Ovary (tissue), 10 donors: ENCODE measurements at places on chromosomes 13 and 19. TPM values are rescaled to one million over a fixed set of nuclear protein-coding genes. Genes with fewer than 3 reads are reported as not detected.

TMC4 gene
- 103 TPM for total RNA-seq

PEG3 gene
- 1,197 TPM for total RNA-seq

- H3K4me1 ChIP-seq: peaks cover 4% of the 10 kb centered on the region
- H3K27me3 ChIP-seq: no peaks in the 10 kb centered on the region
- H3K4me3 ChIP-seq: no peak overlapping the region
- H3K36me3 ChIP-seq: no peaks in the 10 kb centered on the region
- H3K27ac ChIP-seq: no peak overlapping the region
Measured at GRCh38 chr13:46683676-46684260, 113.2 kb downstream of the ESD start.

DNA sequence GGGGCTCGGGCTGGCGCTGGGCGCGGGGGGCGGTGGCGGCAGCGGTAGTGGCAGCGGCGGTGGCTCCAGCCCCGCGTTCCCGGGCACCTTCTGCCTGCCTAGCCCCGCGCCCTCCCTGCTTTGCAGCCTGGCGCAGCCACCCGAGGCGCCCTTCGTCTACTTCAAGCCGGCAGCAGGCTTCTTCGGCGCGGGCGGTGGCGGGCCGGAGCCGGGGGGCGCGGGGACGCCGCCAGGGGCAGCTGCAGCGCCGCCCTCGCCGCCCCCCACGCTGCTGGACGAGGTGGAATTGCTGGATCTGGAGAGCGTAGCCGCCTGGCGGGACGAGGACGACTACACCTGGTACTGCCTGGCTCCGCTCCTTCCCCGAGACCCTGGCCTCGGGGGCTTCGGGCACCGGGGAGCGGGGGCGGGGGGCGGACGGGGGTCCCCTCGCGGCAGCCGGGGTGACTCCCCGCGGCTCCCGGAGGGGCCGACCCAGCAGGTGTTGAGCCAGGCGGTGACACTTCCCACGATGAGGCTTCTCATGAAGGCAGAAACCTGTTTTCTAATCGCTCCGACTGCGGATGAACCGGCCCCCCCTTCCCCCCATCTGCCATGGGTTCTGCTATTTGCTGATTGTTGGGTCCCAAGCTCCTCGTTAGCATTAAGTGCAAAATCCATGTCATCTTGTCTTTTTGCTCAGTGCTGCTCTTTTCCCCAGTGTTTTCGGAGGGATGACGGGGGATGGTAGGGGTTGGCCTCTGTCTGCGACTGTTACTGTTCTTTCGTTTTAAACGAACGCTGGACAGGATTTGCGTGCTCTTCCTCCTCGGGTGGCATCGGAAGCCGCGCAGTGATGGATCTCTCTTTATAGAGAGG lies 943 bp downstream of the SLAIN1 start:
- peak overlapping the region; percentile 52 for H3K4me3 ChIP-seq
- H3K36me3 ChIP-seq: no peaks in the 10 kb centered on the region
- H3K27me3 ChIP-seq: no peaks in the 10 kb centered on the region

GRCh38 chr13:39602277-39602613 lies 748 bp downstream of the LHFPL6 start:
- peaks cover 9% of the 10 kb centered on the region for H3K4me1 ChIP-seq
- no peak for DNase-seq
- peak overlapping the region; percentile 93 for H3K27ac ChIP-seq
- H3K27me3 ChIP-seq: no peaks in the 10 kb centered on the region

DNA sequence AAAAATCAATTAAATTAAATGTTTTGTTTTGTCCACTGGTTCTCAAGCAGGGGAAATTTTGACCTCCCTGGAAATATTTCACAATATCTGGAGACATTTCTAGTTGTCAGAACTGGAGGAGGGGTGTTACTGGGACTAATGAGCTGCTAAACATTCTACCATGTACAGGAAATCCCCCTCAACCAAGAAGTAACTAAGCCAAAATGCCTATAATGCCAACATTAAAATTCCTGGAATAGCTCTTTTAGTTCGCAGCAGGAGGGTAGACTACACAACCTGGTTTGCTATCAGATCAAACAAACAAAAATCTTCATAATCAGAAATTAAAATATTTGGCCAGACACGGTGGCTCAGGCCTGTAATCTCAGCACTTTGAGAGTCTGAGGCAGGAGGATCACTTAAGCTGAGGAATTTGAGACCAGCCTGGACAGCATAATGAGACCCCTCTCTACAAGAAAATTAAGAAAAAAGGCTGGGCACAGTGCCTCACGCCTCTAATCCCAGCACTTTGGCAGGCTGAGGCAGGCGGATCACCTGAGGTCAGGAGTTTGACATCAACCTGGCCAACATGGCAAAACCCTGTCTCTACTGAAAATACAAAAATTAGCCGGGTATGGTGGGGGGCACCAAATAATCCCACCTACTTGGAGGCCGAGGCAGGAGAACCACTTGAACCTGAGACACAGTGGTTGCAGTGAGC lies 13.7 kb upstream of the SMARCA4 start:
- no peak overlapping the region for H3K4me3 ChIP-seq
- H3K36me3 ChIP-seq: no peaks in the 10 kb centered on the region
- DNase-seq: no peak
- H3K4me1 ChIP-seq: no peaks in the 10 kb centered on the region
- no peak overlapping the region for H3K27ac ChIP-seq

TEX29 gene
- total RNA-seq: not detected

DNA sequence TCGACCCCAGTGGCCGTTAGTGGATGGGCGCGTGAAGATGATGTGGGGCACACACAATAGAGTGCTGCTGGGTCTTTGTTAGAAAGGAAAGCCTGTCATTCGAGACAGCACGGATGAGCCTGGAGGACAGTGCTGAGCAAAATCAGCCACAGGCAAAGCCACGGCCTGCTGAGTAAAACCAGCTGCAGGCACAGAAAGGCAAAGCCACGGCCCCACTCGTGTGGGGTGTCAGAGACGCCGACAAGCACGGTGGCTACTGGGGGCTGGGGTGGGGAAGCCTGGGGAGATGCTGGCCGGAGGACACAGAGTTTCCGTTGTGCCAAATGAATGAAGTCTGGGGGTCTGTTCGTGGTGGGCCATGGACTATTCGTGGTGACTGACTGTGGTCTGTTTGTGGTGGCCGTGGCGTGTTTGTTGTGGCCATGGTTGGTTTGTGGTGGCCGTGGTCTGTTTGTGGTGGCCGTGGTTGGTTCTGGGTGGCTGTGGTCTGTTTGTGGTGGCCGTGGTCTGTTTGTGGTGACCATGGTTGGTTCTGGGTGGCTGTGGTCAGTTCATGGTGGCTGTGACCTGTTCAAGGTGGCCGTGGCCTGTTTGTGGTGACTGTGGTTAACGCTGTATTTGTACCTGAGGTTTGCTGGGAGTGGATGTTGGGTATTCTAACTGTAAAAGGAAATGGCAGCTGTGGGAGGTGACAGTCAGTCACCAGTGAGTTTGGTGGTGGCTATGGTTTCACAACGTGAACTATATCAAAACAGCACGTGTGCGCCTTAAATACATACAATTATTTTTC lies 36.3 kb downstream of the MCF2L start:
- no peak for DNase-seq
- no peak overlapping the region for H3K4me3 ChIP-seq
- H3K36me3 ChIP-seq: no peaks in the 10 kb centered on the region
- no peak overlapping the region for H3K27ac ChIP-seq
- peaks cover 6% of the 10 kb centered on the region for H3K4me1 ChIP-seq
- no peaks in the 10 kb centered on the region for H3K27me3 ChIP-seq

DNA sequence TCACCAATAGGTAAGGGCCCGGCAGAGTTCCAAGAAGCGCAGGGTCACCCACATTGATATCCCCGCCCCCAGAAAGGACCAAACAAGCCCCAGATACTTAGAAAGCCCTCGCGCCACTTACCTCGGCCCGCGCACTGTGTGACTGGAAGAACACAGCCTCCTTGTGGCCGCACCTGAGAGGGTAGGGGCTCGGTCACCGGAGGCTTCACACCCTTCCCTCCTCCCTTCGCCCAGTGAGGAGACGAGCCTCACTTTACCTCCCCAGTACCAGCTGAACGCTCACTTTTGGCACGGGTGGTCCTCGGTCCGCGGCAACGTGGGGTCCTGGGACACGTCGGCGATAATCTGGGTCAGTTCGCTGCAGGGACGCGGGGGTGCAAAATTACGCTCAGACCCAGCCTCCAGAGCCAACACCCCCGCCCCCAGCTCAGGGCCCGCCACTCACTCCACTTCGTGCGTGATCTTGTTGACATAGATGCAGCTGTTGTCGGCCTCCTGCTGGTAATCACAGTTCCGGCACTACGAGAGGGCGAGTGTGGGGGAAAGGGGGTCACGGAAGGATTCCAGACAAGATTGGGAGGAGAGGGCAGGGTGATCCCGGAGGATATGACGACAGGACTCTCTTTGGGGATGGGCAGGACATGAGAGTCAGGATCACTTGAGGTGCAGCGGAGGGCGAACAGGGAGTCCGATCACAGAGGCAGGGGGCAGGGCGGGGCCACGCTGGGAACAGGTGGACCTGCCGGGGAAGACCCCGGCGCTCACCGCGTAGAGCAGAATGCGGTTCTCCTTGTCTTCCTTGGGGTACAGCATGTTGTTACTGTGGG lies 568 bp downstream of the POLR2I start:
- H3K36me3 ChIP-seq: no peaks in the 10 kb centered on the region
- peaks cover 12% of the 10 kb centered on the region for H3K4me1 ChIP-seq
- peak overlapping the region; percentile 64 for H3K4me3 ChIP-seq
- peak overlapping the region; percentile 82 for H3K27ac ChIP-seq
- H3K27me3 ChIP-seq: no peaks in the 10 kb centered on the region
- peak; percentile 69 for DNase-seq

PCP2 gene
- total RNA-seq: 0.38 TPM

DNA sequence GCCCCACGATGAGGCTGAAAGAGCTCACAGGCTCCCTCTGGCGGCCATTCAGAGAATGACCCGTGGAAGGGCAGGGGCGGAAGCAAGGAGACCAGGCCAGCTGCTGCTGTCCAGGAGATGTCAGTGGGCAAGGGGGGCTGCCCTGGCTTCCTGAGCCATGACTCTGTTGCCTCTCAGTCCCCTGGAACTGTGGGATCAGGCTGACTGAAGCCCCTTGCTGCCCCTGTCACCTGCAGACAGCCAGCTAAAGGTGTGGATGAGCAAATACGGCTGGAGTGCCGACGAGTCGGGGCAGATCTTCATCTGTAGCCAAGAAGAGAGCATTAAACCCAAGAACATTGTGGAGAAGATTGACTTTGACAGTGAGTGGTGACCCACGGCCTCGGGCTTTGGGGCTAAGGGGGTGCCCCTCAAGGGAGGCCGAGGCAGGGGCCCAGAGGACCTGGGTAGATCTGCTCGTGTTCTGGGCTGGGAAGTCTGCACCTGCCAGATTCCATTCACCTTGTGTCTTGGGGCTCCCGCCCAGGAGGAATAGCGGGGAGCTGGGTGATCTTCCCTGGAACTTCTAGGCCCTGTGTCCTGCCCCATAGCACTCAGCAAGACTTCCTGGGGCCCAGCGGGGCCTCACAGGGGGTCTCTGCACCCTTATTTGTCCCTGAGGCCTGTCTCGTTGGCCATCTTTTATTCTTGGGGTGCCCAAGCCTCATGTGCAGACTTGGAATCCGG lies 12.5 kb upstream of the ACTN4 start:
- no peak overlapping the region for H3K27ac ChIP-seq
- H3K4me3 ChIP-seq: no peak overlapping the region
- no peaks in the 10 kb centered on the region for H3K27me3 ChIP-seq

- H3K4me3 ChIP-seq: peak overlapping the region; percentile 26
- H3K27ac ChIP-seq: no peak overlapping the region
- peaks cover 14% of the 10 kb centered on the region for H3K4me1 ChIP-seq
- no peak for DNase-seq
- H3K36me3 ChIP-seq: no peaks in the 10 kb centered on the region
Measured at GRCh38 chr19:2719920-2720776, 1.0 kb downstream of the DIRAS1 start.

TPP2 gene
- 36.5 TPM for total RNA-seq

- H3K27ac ChIP-seq: no peak overlapping the region
- no peaks in the 10 kb centered on the region for H3K4me1 ChIP-seq
- no peak overlapping the region for H3K4me3 ChIP-seq
- DNase-seq: no peak
- no peaks in the 10 kb centered on the region for H3K36me3 ChIP-seq
- no peaks in the 10 kb centered on the region for H3K27me3 ChIP-seq
Measured at GRCh38 chr13:37090912-37091311, 14.6 kb downstream of the CSNK1A1L start.

DNA sequence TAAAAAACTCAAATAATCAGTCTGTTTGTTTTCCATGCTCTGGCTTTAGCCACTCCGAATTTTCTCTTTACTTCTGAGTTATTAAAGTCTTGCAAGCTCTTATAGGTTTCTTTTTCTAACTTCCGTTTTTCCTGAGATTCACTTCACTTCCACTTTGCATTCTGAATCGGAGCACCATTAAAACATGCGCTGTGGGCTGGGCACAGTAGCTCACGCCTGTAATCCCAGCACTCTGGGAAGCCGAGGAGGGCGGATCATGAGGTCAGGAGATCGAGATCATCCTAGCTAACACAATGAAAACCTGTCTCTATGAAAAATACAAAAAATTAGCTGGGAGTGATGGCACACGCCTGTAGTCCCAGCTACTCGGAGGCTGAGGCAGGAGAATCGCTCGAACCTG lies 357.9 kb downstream of the SLITRK6 start:
- no peaks in the 10 kb centered on the region for H3K27me3 ChIP-seq
- no peak overlapping the region for H3K27ac ChIP-seq
- no peaks in the 10 kb centered on the region for H3K4me1 ChIP-seq
- H3K4me3 ChIP-seq: no peak overlapping the region
